NT2/D1 (cell line): ENCODE measurements at places on chromosomes 4 and X.

GRCh38 chr4:68871809-68872642 lies 56.2 kb downstream of the UGT2B10 start:
- DNase-seq: no peak

DNA sequence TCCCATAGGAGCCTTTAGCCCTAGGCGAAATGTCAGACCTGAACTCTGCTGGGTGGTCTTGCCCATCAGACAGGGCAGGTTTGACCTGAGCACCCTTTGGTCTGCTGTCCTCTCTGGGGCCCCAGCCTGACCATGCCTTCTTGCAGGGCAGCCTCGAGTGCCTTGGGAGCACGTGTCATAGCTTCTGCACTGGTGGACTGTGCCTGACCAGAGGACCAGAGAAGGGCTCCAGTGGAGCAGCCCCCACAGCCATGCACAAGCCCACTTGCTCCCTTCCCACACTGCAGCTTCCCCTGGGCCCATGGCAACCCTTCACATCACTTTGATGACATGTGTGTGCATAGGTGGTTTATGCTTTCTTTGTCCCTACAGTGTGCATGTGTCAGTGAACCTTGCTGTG lies 394.0 kb downstream of the TEX13C start:
- DNase-seq: no peak

- DNase-seq: no peak
These were observed 5.2 kb downstream of the F11 start for GRCh38 chr4:186271081-186271678.

- no peak for DNase-seq
These were observed 696 bp downstream of the SCRG1 start for GRCh38 chr4:173398220-173398619.

- no peak for DNase-seq
These were observed 42.6 kb downstream of the GALNT7 start for GRCh38 chr4:173211222-173211621.

DNA sequence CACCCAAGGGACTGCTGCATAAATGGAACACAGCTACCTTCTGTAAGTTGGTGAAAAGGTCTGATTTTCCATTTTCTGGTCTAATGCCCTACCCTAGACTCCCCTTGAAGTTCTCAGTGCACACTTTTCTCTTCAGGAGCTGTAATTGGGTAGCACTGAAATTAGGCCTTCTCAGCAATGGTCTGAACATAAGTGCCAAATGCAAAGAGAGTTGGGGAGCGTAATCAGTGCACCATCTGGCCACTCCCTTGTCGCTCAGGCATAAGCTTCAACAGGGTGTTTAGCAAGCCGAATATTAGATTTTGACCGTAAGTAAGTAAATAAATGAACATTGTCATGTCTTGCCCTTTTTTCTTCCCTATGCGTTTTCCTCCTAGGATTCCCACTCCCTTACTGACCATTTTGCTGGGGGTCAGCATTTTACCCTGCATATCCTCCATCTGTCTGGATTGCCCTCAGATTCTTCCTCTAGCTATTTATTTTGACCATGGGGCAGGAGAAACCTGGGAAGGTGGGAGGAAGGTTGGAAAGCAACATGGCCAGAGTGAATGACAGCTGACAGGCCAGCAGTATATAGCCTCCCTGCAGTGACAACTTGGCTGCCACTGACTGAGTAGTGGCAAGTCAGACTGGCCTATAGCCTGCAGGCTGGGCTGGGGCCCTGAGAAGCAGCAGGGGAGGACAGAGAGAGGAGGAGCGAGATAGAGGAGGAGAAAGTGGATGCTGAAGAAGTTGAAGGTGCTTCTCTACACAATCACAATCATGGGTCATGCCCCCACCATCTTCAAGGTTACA lies 2.7 kb downstream of the NHSL2 start:
- no peak for DNase-seq
